ENCODE measurements at places on chromosomes 3 and 15. TPM values are rescaled to one million over a fixed set of nuclear protein-coding genes. Genes with fewer than 3 reads are reported as not detected.

The KIF23 gene
- total RNA-seq, result 67.3 TPM

The LRRC28 gene
- total RNA-seq, result 34.4 TPM

GRCh38 chr15:94164202-94164807 lies 67.1 kb upstream of the MCTP2 start:
- no peaks in the 10 kb centered on the region for H3K27me3 ChIP-seq
- no peak overlapping the region for H3K27ac ChIP-seq
- DNase-seq, result peak; percentile 77
- H3K4me1 ChIP-seq, result no peaks in the 10 kb centered on the region
- no peaks in the 10 kb centered on the region for H3K36me3 ChIP-seq

The EFHB gene
- 1.2 TPM for total RNA-seq
